Activated CD4-positive, alpha-beta memory T cell treated with anti-CD3 and anti-CD28 coated beads, Interleukin-2, amount 10 ng/mL, durations not matched to agents 7 days and 5 days (primary cell): ENCODE measurements at places on chromosomes 6 and 20.

GRCh38 chr20:4244700-4245485, 229.5 kb upstream of the RNF24 start:
- DNase-seq = no peak

- no peak for DNase-seq
Observed at GRCh38 chr6:15082708-15083107, 163.2 kb upstream of the JARID2 start.

DNA sequence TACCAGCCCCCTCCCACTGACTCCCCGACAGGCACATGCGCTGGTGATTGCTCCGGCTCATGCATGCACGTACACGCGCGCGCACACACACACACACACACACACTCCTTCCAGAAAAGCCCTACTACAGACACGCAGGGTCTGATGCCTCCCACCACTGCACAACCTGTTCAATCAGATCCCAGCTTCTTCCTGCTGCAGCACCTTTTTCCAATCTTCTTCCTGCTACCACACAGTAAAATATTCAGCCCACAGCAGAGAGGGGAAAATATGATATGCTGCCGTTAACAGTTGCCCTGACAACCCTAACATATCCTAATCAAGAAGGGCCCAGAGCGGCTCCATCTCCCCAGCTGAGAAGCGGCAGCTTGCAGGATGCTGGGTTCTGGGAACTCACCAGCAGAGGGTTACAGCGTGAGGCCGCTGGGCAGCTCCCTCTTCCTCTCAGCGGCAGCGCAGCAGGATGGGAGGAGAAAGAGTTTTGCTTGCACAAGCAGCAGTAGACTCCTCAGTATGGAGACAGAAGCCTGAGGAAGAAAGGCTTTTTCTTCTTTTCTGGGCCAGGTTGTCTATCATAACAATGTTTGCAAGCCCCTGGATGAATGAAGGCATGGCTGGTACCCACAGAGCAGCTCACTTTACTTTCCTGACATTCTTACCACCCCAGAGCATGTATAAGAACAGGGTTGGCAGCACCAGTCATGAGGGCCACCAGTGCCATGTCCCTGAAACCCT, 23.9 kb downstream of the MAP7 start:
- peak; percentile 53 for DNase-seq

GRCh38 chr20:10609770-10610169, 64.0 kb downstream of the JAG1 start:
- DNase-seq = no peak

DNA sequence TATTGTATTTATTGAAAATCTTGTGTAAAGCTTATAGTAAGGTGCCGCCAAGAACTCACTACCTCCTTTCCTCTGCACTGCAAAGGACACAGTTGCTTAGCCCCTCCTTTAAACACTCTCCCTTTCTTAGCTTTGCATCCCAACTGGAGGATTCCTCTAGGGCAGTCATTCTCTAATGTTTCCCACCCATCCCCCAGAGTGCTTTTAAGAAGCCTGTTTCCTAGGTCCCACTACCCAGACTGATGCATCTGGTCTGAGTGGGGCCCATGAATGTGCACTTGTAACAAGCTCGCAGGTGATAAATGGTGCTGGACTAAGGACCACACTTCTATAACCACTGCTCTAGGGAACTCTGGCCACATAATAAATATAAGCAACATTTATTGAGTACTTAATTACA, 55.2 kb downstream of the B4GALT5 start:
- no peak for DNase-seq

- no peak for DNase-seq
Observed at GRCh38 chr6:105507811-105508210, 104.9 kb upstream of the PREP start.

- DNase-seq = no peak
Observed at GRCh38 chr6:5763407-5763806, 243.3 kb downstream of the NRN1 start.
